Fibroblast of skin of right quadriceps (primary cell): ENCODE measurements at places on chromosomes 4 and X.

- DNase-seq, result no peak
These were observed 15.3 kb downstream of the SLC6A8 start for GRCh38 chrX:153703036-153703370.

DNA sequence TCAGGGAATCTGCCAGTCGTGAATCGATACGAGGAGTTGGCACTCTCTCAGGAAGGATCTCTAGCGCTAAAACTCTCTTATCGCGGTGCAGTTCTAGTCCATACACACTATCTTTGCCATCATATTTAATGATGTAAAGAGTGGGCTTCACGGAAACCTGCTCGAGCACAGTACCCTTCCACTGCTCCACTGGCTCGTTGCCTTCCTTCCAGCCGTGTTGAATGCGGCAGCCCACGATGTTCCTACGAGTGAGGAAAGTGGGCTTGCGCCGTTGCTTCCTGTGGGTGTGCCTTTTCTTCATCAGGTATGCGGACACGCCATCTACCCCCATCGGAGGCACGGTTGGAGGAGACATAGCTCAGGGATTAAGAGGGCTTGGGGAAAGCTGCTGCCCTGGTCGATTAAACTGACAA lies 661 bp downstream of the SPIN4 start:
- peak; percentile 8 for DNase-seq

- no peak for DNase-seq
These were observed 52.0 kb upstream of the HS3ST1 start for GRCh38 chr4:11480683-11481082.

GRCh38 chrX:40996886-40997530 lies 88.2 kb upstream of the USP9X start:
- DNase-seq, result peak; percentile 73

- DNase-seq, result peak; percentile 64
These were observed 35.3 kb upstream of the ADAMTS3 start for GRCh38 chr4:72604324-72604723.

DNA sequence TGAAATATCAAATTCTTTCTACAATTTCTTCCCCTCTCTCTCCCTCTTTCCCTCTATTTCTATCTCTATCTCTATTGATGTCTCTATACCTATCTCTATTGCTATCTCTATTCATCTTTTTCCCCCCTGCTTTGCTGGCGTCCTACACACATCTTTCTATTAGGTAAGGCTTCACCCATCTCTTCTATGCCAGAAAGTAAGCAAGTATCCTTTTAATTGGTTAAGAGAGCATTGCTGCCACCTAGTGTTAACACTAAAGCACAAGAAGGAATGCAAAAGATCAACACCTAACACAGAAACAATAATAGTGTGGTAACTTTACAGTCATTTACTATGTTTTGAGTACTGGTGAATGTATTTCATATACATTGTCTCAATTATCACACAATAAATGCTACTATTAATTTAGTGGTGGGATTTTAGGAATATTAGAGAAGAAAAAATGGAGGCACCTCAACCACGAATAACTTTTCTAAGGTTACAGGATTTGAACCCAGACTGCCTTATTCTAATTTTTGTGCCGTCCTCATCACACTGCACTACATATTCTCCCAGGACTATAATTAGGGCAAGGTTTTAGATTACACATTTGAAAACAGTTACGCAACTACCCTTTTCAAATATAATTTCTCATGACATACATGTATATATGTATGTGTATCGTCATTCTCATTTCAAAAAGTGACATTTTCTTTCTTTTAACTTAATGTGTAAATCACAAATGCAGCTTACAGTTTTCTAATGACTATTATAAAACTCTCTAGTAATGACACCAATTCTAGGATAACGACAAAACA lies 3.7 kb upstream of the C4orf36 start:
- peak; percentile 78 for DNase-seq

GRCh38 chr4:186400676-186401075 lies 134.7 kb downstream of the F11 start:
- peak; percentile 28 for DNase-seq

DNA sequence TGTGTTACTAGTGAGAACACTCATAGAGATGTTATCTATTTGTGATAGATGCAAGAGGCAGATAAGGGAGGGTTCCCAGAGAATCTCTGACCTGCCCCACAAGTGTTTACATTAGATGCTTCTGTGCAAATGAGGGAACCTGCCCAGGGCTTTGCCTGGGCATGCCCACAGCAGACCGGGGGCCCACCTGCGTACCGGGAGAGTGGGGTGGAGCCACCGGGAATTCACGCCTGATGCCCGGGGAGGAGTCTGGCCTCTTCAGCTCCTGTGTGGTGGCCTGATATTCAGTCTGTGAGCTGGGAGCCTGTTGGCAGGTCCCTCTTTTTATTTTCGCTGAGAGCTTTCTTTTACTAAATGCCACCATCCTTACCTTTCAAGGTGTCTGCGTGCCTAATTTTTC lies 155.7 kb downstream of the SNCA start:
- DNase-seq, result no peak

DNA sequence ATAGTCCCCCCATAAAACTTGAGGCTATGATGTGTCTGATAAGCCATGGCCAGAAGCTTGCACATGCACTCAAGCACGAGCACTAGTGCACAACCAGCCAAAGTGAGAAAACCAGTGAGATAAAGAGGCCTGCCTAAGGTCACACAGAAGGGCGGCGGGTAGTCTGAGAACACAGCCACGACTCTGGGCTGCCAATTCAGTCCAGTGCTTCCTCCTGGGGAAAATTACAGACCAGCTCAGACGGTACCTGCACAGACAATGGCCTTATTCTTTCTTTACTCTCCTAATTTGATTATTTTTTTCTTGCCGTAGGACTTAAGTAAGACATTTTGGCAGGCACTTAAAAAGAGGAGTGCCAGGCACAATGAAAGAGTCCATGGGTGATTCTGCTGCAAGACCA lies 533.2 kb upstream of the FAT1 start:
- DNase-seq, result no peak

DNA sequence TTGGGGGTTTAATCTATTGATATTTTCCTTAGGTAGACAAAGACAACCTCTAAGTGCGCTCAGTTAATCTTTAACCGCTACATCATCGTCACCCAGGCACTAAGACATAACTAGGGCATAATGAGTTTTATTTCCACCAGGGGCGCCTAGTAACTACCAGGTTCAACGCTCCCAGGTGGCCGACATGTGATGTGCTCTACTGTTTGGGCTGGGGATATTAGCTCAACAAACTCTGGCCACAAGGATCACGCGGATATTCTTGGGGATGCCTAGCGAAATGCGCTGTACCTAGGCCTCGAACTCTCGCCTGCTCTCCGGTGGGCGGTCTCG lies 915 bp upstream of the RAB33B start:
- DNase-seq, result no peak

DNA sequence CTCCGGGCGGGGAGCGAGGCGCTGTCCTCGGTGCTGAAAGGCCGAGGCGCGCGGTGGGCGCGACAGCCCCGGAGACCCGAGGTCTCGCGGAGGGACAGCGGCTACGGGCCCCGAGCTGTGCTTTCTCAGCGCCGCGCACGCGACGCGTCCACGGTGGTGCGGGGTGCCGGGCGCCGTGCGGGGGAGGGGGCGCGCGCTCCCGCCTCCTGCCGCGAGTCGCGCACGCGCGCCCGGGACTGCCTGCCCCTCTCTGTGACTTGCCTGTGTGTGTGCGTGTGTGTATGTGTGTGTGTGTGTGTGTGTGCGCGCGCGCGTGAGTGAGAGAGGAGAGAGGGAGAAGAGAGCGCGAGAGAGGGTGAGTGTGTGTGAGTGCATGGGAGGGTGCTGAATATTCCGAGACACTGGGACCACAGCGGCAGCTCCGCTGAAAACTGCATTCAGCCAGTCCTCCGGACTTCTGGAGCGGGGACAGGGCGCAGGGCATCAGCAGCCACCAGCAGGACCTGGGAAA lies at the start of gene GRIA2:
TSS of gene GRIA2 (plus strand) at position 358 of the 511 bp plus-strand sequence. CDS start 315 bp downstream, outside the sequence.
- peak; percentile 62 for DNase-seq

GRCh38 chrX:14030174-14030530 lies 460 bp upstream of the GEMIN8 start:
- peak; percentile 61 for DNase-seq

DNA sequence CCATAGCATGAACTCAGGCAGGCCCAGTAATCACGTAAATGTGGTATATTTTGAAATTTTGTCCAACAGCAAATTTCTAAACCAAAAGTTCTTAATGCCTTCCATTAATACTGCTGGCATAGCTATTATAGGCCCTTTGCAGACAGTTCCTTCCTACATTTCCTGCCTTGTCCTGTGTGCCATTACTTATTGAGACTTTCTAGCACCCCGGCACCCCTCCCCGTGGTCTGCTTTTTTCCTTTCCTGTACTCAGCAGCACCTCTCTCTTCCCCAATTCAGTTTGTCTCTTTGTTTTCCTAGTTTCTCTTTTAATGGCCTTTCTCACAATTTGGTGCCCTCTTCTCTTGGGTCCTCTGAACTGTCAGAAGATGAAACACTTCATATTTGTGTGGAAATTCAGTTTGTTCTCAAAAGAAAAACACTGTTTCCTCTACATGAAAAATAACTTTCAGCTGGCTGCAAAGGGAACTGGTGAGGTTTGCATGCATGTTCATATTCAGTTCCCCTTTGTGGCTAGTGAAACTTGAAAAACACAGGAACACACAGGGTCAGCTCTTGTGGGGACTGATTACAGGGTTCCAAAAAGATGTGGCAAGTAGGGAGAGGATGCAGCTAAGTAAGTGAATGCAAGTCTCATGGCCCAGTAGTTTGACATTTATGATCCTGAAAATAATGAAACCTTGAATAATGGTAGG lies 17.1 kb downstream of the GPR34 start:
- DNase-seq, result no peak

- DNase-seq, result no peak
These were observed 57.2 kb downstream of the DIPK2B start for GRCh38 chrX:45143455-45143854.

DNA sequence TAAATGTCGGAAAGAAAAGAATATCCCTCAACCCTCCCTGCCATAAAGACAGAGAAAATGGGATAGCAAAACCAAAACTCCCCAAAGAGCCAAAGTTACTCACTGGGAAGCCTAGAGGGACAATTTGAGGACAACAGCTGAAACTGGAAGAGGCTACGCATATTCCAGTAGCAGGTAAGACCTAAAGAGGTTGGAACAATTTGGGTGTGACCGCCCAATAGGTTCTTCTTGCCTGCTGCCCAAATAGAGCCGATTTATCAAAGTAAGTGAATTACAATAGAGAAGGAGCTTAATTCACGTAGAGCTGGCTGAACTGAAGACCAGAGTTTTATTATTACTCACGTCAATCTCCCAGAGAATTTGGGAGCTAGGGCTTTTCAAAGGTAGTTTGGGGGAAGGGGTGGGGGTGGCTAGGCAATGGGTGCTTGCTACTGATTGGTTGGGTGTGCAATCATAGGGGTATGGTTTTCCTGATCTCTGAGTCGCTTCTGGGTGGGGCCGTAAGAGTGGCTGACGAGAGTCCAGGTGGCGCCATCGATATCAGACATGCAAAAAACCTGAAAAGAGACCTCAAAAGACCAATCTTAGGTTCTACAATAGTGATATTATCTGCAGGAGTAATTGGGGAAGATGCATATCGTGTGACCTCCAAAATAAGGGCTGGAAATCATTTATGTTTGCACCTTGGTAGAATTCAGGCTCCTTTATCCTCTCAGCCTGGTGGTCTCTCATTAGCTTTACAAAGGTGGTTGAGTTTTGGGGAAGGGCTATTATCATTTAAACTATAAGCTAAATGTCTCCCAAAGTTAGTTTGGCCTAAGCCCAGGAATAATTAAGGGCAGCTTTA lies 39.0 kb upstream of the SLC7A3 start:
- DNase-seq, result no peak

DNA sequence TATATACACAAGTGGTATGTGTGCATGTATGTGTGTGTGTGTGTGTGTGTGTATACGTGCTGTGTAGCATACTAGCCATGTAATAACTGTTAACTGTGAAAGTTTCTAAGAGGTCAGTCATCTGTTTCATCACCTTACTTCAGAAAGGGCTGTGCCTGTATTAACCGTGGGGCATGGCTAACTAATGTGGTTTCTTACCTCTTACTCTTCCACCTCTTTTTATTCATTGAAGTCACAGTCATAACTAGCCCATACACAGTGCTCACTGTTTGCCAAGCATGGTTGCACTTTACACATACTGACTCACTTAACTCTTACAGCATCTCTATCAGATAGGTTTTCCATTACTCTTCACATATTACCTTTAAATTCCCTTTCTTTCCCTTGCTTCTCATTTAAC lies 23.7 kb upstream of the LRAT start:
- DNase-seq, result no peak

- DNase-seq, result no peak
These were observed 124.9 kb upstream of the TAPT1 start for GRCh38 chr4:16351161-16351560.

- no peak for DNase-seq
These were observed 57.4 kb downstream of the LGI2 start for GRCh38 chr4:24973404-24973746.

DNA sequence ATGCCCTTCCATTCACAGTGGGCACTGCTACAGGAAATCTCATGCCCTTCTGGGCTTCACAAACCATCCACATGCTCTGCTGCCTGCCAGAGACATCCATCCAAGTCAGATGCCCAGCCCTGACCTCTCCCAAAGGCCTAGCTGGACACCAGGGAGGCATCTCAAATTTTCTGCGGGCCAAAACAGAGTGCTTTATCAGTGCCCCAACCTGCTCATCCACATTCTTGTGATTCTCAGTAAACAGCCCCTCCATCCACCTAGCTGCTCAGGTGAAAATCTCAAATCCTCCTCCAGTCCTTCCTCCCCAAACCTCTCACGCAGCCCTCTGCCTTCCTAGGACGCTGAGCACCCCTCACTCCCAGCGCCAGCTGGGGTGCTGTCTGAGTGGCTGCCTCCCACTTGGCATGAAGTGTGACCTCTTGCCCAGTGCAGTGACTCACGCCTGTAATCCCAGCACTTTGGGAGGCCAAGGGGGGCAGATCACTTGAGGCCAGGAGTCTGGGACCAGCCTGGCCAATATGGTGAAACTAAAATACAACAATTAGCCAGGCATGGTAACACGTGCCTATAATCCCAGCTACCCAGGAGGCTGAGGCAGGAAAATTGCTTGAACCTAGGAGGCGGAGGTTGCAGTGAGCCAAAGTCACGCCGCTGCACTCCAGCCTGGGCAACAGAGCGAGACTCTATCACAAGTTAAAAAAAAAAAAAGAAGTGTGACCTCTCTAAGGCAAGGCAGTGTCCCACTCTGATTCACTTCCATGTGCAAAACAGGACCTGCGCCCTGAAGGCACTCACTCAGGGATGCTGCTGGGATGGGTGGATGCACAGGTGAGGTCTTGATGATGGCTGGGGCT lies 1.7 kb upstream of the AFAP1 start:
- no peak for DNase-seq

DNA sequence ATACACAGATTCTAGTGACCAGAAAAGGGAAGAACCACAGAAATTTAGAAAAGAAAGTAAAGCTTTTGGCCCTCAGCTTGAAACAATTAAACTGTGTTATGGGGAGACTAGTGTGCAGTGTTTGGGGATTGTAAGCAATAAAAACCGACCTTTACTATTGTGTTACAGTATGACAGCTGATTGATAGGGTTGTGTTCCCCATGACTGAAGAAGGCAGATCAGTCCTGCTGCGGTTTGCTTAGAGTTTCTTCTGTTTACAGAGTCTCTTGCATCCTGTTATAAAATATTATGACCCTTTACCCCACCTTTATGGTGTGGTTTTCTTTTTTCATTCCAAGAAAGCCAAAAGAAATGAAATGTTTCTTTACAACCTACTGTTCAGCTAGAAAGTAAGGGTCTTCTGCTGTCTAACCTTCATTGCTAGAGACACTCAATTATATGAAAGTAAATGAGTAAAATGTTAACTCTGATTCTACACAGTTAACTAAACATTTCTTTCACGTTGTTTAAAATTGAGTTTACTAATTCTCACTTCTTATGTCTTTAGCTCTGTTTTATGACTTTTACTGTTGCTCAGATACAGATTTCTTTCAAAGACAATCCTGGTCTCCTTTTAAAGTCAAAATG lies 18.1 kb downstream of the CHIC1 start:
- peak; percentile 8 for DNase-seq

- peak; percentile 4 for DNase-seq
These were observed 110.7 kb downstream of the GNL3L start for GRCh38 chrX:54640736-54641135.
